ENCODE measurements at places on chromosomes 2 and 18.

- DNase-seq = peak; percentile 11
Measured at GRCh38 chr2:224584111-224584784, 915 bp downstream of the CUL3 start.

- no peak for DNase-seq
Measured at GRCh38 chr2:38185012-38185491, 109.1 kb upstream of the CYP1B1 start.

GRCh38 chr2:160794926-160795325 lies 301.3 kb upstream of the RBMS1 start:
- no peak for DNase-seq

DNA sequence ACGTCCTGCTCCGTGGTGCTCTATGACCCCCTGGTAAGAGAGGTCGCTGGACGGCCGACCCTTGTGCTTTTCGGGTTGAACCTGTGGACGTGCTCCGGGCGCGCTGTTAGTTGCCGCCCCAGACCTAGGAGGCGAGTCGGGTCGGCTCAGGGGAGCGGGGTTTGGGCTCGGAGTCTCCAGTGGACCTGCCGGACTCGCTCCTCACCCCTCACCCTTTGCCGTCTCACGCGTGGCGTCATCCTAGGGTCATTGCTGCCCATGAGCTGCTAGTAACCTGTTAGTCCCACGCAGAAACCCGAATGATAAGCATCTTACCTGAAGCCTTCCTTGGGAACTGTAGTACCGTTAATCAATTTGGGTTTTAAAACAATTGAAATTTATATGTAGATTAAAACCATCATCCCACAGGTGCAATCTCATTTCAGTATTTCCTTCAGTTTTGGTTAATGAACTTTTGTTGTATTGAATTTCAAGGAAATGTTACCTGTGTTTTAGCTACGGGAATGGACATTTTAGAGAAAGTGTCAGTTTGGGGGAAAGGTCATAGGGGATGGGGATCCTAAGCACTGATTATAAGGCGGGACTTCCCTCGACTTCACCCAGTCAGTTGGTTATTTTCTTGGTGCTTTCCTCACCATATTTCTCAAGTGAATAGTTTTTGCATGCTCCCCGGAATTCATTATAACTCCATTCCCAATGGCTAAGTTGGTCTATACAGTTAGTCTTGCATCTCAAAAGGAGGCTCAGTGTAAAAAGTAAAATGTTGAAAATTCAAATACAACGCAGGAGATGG lies 536 bp downstream of the ELP2 start:
- no peak for DNase-seq

DNA sequence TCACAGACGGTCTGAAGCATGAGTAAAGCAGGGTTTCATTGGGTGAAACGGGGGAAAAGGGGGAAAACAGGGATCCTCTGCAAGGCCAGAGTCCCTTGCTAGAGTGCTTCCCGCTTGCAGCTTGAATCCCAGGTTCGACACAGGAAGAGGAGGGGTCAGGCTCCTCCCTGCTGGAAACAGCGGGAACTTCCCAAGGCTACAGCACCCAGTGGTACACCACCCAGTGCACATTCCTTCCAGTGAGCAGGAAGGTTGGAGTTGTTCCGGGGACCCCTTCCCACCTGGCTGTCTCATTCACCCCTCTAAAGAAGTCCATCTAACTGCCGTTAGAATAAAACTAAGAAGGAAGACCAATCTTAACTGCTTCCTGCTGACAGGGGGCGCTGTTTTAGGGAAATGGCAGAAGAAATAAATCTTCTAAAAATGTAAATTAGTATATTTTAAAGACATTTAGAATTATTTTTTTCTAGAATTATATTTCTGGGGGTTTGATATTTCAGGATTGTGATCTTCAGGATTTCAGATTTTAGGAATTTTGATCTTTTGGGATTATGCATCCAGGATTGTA lies 230.9 kb downstream of the RBM43 start:
- no peak for DNase-seq

- DNase-seq = no peak
Measured at GRCh38 chr18:9671214-9671613, 36.9 kb upstream of the RAB31 start.
